ENCODE measurements at places on chromosomes 16 and 17. TPM values are rescaled to one million over a fixed set of nuclear protein-coding genes. Genes with fewer than 3 reads are reported as not detected.

DNA sequence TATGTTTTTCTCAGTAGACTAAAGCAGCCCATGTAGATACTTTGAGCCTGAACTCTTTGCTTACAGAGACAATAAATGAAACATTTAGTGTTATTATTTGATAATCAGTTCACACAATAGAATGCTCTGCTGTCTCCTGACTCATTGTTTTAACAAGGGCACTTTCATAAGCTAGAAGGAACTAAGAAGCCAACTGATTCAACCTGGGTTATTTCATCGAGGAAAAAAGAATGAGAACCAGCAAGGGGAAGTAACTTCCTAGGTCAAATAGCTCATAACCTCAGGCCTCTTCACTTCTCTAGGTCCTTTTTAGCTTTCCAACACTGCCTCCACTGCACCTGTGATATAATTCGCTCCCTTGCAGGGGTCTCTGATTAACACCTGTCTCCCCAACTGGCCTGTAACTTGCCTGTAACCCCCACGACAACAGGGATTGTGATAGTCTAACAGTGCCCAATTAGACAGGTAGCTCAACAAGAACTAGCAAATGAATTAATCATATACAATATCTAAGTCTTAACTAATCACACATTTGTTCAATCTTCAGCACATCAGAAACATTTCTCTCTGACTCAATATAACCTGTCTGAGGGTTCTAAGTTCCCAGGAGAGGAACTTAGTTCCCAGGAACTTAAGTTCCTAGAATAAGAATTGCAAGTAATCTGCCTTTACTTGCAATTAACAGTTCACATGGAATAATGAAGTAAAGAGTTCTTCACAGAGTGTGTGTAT, 34.8 kb downstream of the RFFL start:
- H3K27me3 ChIP-seq = no peaks in the 10 kb centered on the region
- peaks cover 1% of the 10 kb centered on the region for H3K36me3 ChIP-seq
- H3K4me1 ChIP-seq = peaks cover 35% of the 10 kb centered on the region
- peak overlapping the region; percentile 92 for H3K27ac ChIP-seq
- H3K4me3 ChIP-seq = no peak overlapping the region

GRCh38 chr16:67749436-67750078, 30.4 kb upstream of the GFOD2 start:
- H3K36me3 ChIP-seq = peaks cover 3% of the 10 kb centered on the region
- no peak for DNase-seq
- H3K4me1 ChIP-seq = no peaks in the 10 kb centered on the region
- no peaks in the 10 kb centered on the region for H3K27me3 ChIP-seq
- no peak overlapping the region for H3K4me3 ChIP-seq

Gene TPPP3
- total RNA-seq = not detected

DNA sequence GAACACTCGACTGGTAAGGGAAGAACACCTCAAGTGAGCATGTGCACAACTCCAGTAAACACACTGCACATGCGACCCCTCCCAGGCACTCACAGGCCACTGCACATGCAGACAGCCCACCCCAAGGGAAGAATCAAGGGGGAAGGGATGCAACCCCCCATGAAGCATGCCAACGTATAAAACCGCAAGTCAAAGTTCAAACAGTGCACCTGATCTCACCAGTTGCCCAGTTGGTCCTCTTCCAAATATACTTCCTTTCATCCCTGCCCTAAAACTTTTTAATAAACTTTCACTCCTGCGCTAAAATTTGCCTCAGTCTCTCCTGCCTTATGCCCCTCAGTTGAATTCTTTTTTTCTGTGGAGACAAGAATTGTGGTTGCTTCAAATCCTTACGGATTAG, 51.0 kb upstream of the TOM1L1 start:
- DNase-seq = no peak
- H3K27ac ChIP-seq = no peak overlapping the region
- H3K4me1 ChIP-seq = no peaks in the 10 kb centered on the region
- no peak overlapping the region for H3K4me3 ChIP-seq
- H3K27me3 ChIP-seq = peaks cover 9% of the 10 kb centered on the region

Gene ZACN
- total RNA-seq = 2.3 TPM

Gene DHX58
- total RNA-seq = 36.2 TPM

Gene MRPL38
- total RNA-seq = 126 TPM

DNA sequence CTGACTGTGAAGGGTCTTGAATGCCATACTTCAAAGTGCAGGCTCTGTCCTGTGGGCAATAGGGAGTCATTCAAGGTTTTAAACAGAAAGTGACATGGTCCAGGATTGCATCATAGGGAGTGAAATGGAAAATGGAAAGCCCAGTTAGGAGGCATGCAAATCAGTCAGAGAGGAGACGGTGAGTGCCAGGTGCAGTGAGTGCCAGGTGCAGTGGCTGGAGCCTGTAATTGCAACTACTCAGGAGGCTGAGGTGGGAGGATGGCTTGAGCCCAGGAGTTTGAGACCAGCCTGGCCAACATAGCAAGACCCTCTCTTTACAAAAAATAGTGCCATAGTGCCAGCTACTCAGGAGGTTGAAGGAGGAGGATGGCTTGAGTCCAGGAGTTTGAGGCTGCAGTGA, 35.2 kb upstream of the SIAH1 start:
- no peaks in the 10 kb centered on the region for H3K4me1 ChIP-seq
- no peaks in the 10 kb centered on the region for H3K27me3 ChIP-seq
- no peak overlapping the region for H3K27ac ChIP-seq
- no peaks in the 10 kb centered on the region for H3K36me3 ChIP-seq
- no peak overlapping the region for H3K4me3 ChIP-seq
- peak; percentile 7 for DNase-seq

DNA sequence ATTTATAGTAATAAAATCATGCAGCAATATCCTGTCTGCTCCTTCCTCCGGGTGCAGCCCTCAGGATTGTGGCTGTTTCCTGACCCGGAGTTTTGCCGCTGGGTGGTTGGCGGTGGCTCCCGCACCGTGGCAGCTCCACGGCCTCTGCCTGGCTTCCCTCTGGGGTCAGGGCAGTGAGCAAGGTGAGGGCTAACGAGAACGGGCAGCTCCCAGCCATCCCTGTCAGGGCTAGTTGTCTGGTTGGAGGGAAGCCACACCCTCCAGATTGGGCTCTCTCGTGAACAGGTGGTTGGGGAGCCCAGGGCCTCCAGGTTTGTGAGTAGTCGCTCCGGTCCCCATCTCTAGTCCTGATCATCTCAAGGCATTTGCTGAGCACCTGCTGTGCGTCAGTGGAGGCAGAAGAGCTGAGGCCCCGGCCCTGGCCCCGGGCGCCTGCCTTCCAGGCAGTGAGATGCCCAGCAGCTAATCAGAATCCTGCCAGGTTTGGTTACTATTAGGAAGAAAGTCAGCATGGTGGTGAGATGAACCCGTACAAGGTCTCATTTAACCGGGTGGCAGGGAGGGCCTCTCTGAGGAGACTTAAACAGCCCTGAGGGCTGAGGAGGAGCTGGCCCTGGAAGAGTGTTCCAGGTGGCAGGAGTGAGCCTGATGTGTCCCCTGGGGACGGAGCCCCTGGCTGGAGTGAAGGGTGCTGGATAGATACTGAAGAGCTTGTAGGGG, 2.3 kb upstream of the NUDT16L1 start:
- H3K27ac ChIP-seq = no peak overlapping the region
- H3K4me3 ChIP-seq = no peak overlapping the region
- no peaks in the 10 kb centered on the region for H3K36me3 ChIP-seq
- DNase-seq = no peak
- H3K4me1 ChIP-seq = peaks cover 16% of the 10 kb centered on the region

DNA sequence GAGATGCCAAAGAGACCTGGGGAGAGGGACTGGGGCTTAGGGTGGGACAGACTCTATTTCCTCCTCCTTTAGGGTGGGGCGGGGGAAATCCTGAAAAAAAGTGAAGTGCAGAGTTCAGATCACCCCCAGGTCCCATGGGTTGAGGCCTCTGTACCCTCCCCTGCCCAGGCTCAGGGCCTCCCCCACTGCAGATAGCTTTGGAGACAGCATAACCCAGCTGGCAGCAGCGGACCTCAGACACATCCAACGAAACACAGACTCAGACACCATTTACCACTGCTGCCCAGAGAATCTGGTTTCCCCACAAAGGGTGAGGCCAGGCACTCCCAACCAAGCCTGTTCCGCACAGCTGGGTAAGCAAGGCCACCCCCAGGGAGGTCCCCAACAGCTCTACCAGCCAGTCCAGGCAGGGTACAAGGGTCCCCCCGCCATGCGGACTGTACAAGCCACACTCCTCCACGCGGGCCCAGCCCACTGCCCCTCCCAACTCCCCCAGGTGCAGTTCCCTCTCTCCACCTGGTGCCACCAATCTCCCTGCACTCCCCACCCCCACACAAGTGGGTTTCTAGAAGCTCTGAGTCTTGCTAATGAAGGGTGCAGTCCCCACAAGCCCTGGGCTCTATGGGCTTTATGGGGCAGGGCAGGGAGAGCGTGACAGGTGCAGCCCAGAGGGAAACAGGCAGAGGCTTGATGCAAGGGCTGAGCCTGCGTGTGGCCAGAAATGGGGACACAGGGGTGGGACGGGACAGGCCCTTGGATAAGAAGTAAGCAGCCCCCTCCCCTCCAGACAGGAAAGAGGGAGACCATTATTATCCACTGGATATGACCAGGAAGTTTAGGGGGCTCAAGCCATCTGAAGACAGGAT, 8.9 kb downstream of the RHBDF2 start:
- H3K4me1 ChIP-seq = peaks cover 53% of the 10 kb centered on the region
- peaks cover 3% of the 10 kb centered on the region for H3K36me3 ChIP-seq
- DNase-seq = peak; percentile 78
- no peaks in the 10 kb centered on the region for H3K27me3 ChIP-seq
- H3K27ac ChIP-seq = peak overlapping the region; percentile 90

DNA sequence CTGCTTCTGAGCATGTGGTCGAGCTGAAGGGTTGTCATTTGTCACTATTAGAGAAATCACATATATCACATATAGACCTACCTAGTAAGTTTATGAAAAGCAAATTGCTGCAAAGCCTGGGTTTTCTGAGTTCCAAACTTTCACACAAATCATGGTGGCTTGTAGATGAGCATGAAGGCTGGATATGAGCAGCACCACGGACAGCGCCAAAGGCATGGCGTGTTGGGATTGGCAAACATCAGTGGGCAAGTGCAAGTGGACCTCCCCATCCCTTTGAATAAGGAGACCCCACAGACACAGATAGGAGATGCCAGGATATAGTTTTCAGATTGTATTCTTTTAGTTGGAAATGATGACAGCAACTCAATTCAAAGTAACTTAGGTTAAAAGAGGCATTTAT, 77.6 kb upstream of the CACNG3 start:
- H3K36me3 ChIP-seq = peaks cover 43% of the 10 kb centered on the region
- no peak overlapping the region for H3K27ac ChIP-seq
- no peaks in the 10 kb centered on the region for H3K27me3 ChIP-seq
- H3K4me3 ChIP-seq = no peak overlapping the region

- DNase-seq = no peak
- no peak overlapping the region for H3K4me3 ChIP-seq
- H3K27me3 ChIP-seq = no peaks in the 10 kb centered on the region
- no peaks in the 10 kb centered on the region for H3K4me1 ChIP-seq
- H3K27ac ChIP-seq = no peak overlapping the region
Measured at GRCh38 chr17:65634533-65634932, 73.1 kb upstream of the AXIN2 start.

GRCh38 chr16:35188288-35189155, 1729.1 kb downstream of the TP53TG3F start:
- H3K4me1 ChIP-seq = no peaks in the 10 kb centered on the region
- no peak overlapping the region for H3K27ac ChIP-seq
- H3K4me3 ChIP-seq = no peak overlapping the region
- peak; percentile 3 for DNase-seq
- H3K36me3 ChIP-seq = no peaks in the 10 kb centered on the region

Gene SLC47A2
- not detected for total RNA-seq

DNA sequence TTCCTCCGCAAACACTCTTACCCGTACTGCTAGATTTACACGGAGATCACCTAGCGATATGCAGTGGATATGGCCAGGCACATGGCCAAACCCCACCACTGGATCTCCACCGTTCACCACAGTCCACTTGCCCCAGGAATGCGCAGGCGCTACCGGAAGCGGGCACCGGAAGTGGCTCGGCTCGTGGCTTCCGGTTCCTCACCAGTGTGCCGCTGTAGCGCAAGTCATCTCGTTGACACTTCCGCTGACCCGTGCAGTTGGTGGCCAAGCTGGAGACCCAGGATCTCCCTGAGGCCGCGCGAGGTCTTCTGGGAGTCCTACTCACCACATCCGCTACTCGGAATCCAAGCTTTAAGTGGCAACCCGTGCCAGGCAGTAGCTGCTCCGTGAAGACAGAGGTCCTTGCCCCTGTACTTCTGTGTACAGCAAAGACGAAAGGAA, 11.5 kb downstream of the ZNF597 start:
- DNase-seq = peak; percentile 81
- H3K27ac ChIP-seq = peak overlapping the region; percentile 80
- H3K4me1 ChIP-seq = peaks cover 22% of the 10 kb centered on the region
- peaks cover 9% of the 10 kb centered on the region for H3K36me3 ChIP-seq
- H3K4me3 ChIP-seq = peak overlapping the region; percentile 67

Gene PPM1E
- not detected for total RNA-seq

DNA sequence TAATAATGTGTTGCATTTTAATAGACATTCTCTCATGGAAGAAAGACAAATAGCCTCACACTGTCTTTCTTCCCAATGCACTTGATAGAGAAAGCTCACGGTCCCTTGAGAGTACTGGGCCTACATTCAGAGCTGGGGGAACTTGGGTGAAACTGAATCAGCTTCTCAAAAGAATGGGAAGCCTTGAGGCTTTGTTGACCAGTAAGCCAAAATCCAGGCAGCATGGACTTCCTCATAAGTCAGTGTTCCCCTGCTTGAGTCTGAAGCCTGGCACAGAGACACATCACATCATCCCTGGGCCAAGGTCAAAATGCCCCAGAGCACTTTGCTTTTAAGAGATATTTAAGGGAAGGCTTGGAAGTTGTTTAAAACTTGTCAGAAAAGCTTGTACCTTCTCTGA, 302.2 kb upstream of the SALL1 start:
- H3K4me3 ChIP-seq = no peak overlapping the region
- no peaks in the 10 kb centered on the region for H3K4me1 ChIP-seq
- H3K27ac ChIP-seq = no peak overlapping the region
- no peaks in the 10 kb centered on the region for H3K36me3 ChIP-seq
- DNase-seq = no peak

DNA sequence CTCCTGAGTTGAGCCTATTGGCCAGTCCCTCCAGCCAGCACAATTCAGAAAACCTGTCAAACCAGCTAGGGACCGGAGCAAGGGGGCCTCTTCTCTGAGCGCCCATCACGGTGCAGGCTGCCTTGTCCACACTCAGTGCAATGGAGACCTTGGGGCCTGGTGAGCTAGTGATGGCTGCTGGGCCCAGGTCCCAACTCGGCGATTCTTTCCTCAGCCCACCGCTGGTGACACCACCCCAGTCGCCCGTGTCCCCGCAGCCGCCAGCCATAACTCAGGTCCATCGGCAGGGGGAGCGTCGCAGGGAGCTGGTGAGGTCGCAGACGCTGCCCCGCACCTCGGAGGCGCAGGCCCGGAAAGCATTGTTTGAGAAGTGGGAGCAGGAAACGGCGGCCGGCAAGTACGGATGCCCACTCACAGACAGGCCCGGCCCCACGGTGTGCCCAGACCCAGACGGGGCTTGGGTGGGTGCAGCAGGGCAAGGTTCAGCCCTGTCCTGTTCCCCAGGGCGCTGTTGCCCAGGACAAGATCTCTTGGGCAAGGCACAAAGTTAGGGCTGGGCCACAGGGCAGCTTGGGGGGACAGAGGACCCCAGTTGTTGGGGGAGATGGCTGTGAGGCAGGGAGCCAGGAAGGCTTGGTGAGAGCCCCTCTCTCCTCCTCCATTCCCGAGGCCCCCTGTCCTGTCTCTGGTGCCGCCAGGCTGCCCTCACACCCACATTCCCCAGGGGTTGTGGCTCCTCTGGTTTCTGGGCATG, 10.8 kb downstream of the SMTNL2 start:
- H3K27ac ChIP-seq = no peak overlapping the region
- H3K4me3 ChIP-seq = no peak overlapping the region
- peaks cover 4% of the 10 kb centered on the region for H3K4me1 ChIP-seq

Gene ZNF385C
- 1.3 TPM for total RNA-seq

All from activated CD8-positive, alpha-beta T cell treated with anti-CD3 and anti-CD28 coated beads for 36 hours (primary cell).